ENCODE measurements at places on chromosomes 1 and 21.

- no peak for DNase-seq
Measured at GRCh38 chr21:28311411-28312190, 681.1 kb downstream of the LTN1 start.

- DNase-seq: no peak
Measured at GRCh38 chr1:212666116-212666775, 33.4 kb downstream of the BATF3 start.

DNA sequence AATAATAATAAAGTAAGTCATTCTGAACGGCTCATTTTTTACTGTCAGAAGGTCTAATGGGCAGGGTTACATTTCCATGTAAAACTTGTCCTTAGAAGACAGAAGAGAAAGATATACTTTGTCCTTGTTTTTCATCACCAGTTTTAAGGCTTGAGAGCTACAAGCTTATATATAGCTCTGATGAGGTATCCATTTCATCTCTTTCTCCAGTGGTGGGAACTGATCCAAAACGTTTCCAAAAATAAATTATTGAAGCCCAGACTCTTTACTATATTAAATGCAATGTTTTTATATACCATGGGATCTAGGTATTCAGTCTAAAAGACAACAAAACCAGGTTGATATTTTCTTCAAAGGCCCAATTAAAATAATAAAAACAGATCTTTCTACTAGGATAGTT, 8.7 kb downstream of the B3GALNT2 start:
- DNase-seq: no peak

GRCh38 chr1:178512566-178513277, at the start of gene TEX35:
Gene TEX35 (plus strand): TSS chr1:178513109. CDS start chr1:178513189, 80 bp downstream.
- DNase-seq: no peak

- no peak for DNase-seq
Measured at GRCh38 chr1:47565676-47566075, 127.8 kb downstream of the FOXD2 start.

DNA sequence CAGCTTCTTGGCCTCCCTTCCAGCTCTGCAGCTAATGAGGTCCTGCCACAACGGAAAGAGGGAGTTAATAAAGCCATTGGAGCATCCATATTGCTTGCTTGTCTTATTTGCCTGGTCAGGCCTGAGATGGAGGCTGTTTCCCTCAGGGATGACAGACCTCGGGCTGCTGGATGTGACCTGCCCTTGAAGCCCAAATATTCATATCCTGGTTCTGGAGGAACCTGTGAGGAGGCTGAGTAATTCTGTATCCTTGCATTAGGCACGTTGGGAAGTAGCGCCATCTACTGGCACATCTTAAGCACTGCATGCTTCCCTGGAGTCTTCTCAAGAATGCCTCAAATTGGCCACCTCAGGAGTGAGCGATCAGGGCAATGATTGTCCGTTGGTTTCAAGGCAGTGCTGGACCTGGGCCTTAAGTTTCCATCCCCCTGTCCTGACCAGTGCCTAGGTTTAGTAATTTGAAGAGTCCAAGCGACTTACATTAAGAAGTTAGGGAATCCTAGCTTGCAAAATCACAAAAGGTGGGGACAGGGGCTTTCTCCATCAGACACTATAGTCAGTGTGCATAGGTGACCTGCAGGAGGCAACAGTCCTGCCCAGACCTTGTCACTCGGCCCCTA, 13.8 kb upstream of the NASP start:
- DNase-seq: peak; percentile 54

- no peak for DNase-seq
Measured at GRCh38 chr1:167502719-167503462, 15.4 kb downstream of the CD247 start.

DNA sequence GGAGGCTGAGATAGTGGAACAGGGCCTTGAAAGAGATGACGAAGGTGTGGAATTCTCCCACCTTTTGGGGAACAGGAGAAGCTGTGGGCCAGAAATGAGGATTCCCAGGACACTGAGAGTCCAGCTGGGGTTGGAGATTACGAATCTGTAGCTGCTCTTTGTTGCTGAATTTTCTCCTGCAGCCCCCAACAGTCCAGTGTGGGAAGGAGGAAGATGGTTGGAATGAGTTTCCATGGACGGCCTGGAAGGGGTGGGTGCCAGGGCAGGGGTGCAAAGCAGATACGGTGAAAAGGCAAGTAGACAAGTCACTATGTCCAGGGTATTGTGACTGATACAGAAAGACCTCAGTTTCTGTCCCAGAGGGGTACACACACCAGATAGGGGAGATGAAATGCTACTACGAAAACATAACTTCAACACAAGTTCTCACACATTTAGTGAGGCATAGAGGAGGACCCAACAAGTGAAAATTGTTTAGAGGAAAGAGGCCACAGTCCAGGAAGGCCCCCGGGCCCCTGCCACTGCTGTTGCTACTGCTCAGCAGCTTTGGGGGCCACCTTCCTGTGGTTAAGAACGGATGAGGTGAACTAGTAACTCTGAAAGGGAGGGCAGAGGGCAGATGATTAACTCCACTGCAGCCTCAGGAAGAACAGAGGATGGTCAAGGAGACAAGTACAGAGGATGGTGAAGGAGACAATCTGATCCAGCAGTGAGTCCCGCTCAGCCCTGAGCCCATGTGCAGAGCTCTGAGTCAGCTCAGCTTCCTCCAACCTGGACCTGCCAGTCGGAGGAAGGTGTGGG, 7.3 kb downstream of the CD244 start:
- no peak for DNase-seq

GRCh38 chr1:47411436-47411835, 4.6 kb upstream of the FOXE3 start:
- no peak for DNase-seq

DNA sequence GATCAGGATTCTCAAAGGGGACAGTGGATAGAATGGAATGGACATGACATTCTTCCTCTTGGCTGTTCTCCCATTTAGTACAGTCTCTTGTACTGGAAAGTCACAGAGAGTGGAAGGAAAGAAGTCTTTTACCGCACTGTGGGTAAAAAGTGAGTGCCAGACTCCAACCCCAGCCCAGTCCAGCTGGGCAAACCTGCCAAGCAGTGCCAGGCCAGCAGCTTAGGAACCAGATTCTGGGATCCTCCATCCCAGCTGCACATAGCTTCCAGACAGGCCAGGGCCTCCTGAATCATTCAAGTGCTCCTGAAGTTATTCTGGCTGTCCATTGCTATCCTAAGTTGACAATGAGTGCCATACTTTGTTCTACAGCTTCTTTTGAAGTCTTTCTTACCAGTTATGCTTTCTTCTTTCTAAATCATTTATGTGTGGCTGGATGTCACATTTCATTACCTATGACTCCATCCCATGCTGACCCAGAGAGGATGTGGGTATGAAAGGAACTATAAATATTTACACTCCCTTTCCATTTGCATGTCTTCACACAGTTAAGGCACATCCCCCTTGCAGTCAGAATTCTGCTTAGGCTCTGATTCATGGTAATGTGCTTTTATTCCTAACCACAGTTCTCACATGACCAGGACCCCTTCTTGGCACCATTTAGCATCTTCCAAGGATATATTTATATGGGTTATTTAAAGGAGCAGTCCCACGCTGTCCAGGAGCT, 88.9 kb downstream of the AK5 start:
- peak; percentile 77 for DNase-seq

DNA sequence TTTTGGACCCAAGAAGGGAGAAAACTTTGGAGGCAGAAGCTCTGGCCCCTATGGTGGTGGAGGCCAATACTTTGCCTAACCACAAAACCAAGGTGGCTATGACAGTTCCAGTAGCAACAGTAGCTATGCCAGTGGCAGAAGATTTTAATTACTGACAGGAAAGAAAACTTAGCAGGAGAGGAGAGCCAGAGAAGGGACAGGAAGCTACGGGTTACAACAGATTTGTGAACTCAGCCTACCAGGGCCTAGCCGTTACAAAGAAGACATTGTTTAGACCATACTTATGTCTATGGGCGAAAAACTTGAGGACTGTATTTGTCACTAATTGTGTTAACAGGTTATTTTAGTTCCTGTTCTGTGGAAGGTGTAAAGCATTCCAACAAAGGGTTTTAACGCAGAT, 10.4 kb upstream of the ACOT11 start:
- no peak for DNase-seq

- no peak for DNase-seq
Measured at GRCh38 chr1:178599087-178599486, 86.2 kb downstream of the TEX35 start.

GRCh38 chr1:21857840-21858670, 46.0 kb downstream of the LDLRAD2 start:
- no peak for DNase-seq

Measured in stromal cell of bone marrow (primary cell).